ENCODE measurements at places on chromosomes 11 and 22. TPM values are rescaled to one million over a fixed set of nuclear protein-coding genes. Genes with fewer than 3 reads are reported as not detected.

Gene TIMP3
- 244 TPM for total RNA-seq

Gene OPCML
- not detected for total RNA-seq

DNA sequence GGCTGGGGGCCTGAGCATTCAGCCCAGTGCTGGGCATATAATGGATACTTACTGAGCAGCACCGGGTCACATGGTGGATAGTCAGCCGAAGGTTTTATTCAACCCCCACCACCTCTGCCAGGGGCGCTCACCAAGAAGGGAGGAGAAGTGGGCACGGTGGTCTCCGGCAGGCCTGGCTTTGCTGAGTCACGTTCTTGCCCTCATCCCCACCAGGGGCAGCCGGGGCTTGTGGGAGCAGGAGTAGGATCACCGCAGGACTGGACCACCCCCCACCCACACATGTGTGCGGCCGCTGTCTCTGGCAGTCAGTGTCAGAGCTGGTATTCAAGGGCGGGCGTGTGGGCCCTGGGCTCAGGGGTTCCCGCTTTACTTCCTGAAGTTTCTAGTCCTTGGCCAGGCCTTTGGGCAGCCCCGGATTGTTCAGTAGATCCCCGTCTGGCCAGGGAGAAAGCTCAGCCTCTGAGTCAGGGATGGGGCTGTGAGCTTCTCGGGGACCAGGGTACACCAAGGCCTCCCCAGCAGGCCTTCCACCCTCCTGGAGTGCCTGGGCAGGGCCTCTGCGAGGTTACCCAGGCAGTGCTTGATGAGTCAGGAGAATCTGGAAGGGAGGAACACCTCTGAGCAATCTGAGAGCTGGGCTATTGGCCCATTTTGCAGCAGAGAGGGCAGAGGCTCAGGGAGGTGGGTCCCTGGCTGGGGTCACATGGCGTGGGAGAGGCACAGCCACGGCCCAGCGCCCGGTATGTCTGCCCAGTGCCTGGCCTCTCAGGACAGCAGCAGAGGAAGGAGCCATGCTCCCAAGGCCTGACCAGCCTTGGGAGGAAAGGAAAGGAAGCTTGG, 60.6 kb downstream of the RTL6 start:
- no peak overlapping the region for H3K4me3 ChIP-seq
- no peak overlapping the region for H3K27ac ChIP-seq
- H3K4me1 ChIP-seq, result no peaks in the 10 kb centered on the region
- no peak for DNase-seq

DNA sequence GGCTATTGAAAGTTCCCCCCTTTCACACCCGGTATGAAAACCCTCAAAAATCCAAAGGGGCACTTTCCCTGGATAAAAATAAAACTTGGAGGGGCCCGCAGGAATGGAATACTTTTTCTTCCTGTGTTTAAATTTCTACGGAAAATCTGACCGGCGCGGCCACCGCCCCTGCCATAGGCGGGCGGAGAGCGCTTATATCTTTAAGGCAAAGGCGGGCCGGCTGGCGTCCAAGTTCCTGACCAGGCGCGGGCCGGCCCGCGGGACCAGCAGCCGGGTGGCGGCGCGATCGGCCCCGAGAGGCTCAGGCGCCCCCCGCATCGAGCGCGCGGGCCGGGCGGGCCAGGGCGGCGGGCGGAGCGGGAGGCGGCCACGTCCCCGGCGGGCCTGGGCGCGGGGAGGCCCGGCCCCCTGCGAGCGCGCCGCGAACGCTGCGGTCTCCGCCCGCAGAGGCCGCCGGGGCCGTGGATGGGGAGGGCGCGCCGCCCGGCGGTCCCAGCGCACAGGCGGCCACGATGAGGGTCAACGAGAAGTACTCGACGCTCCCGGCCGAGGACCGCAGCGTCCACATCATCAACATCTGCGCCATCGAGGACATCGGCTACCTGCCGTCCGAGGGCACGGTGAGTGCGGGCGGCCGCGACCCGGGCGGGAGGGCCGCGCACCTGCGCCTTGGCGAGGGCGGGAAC, at the start of gene ANO1:
Gene ANO1, plus strand, starts transcription at position 223 of the 686 bp plus-strand sequence. Its CDS starts 290 bp downstream, at position 513.
- peak within 1 kb of the TSS; percentile 62 for H3K4me3 ChIP-seq
- H3K36me3 ChIP-seq, result no peaks in the 10 kb centered on the region
- H3K27me3 ChIP-seq, result peaks cover 5% of the 10 kb centered on the region

Measured in heart left ventricle (tissue), 16 donors.